Left lobe of liver (tissue), 2 donors: ENCODE measurements at places on chromosomes 13 and 19.
A peak's percentile ranks its signal among the peaks of the same experiment; 100 is the strongest.

- DNase-seq, result no peak
Observed at GRCh38 chr13:39385154-39385553, 217.8 kb downstream of the LHFPL6 start.

GRCh38 chr19:48493718-48494401 is 17.8 kb downstream of the LMTK3 start:
- no peak for DNase-seq

DNA sequence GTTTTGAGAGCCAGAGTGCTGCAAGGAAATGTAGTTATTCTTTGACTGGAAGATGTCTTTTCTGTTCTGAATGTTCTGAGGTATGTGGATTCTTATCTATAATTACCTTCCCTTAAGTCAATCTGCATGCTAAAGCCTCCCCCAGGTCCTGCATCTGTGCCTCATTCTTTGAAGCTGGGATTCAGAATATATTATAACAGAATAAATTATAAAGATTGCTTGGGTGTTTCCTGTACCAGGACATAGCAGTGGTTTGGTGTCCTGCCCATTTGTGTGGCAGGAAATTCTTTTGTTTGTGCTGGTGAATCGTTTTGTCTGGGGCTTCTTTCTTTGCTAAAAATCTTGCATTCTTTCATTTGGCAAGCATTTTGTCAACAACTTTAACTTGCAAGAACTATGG is 60.2 kb downstream of the ITGBL1 start:
- no peak for DNase-seq

- no peak for DNase-seq
Observed at GRCh38 chr19:40284501-40285352, at the start of gene AKT2. Gene AKT2 (minus strand): TSS chr19:40285345. CDS start chr19:40265267, 20,078 bp downstream.

GRCh38 chr13:113581871-113582270 is 2.7 kb upstream of the TFDP1 start:
- peak; percentile 27 for DNase-seq

- DNase-seq, result no peak
Observed at GRCh38 chr13:30832845-30833332, 73.2 kb upstream of the MEDAG start.
